ENCODE measurements at places on chromosomes 7 and 10.

GRCh38 chr7:101563943-101564777 lies 64.9 kb downstream of the MYL10 start:
- DNase-seq = no peak

GRCh38 chr10:3109196-3109595 lies 41.8 kb downstream of the PFKP start:
- DNase-seq = no peak

- peak; percentile 39 for DNase-seq
These were observed 1.4 kb downstream of the FBXW4 start for GRCh38 chr10:101693651-101693977.

GRCh38 chr7:87877366-87878040 lies 1.2 kb downstream of the DBF4 start:
- no peak for DNase-seq

DNA sequence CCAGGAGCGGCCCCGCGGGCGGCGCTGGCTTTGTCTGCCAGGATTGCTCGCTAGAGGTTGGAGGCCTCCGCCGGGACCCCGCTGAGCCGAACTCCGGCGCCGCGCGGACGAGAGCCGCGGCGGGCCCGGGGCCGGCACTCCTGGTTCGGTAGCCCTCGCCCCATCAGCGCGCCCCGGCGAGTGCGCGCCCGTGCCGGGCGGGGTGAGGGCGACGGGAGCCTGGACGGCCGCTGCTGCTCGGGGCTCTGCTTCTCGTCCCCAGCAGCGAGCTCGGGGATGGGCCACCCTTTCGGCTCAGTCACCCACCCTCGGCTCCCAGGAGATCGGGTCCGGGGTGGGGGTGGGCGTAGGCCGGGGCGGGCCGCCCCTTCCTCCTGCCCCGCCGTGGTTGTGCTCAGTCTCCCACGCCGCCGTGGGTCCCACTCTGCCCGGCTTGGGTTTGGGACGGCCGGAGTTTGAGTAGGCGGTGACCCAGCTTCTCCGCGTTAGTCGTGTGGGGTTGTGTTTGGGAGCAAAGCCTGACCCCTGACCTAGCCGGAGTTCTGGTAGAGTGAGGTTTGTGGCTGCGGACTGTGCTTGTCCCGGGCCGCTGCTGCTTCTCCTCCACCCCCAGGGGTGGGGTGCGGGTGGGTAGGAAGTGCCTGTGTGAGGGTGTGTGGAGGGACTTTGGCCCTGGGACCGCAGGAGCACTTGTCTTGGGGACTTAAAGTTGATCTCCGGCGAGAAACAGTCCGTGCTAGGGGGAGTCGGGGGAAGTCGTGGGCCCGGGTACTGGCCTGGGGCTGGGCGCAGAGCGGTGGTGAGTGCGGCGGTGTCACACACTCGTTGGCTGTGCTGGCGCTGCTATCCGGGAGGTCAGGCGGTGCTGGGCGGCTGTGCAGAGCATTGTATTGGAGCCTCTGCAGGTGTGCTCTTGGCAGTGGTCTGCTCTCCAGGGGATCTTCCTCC lies 677 bp downstream of the TSPAN14 start:
- peak; percentile 49 for DNase-seq

GRCh38 chr7:158409120-158409519 lies 178.5 kb downstream of the PTPRN2 start:
- DNase-seq = no peak

- DNase-seq = no peak
These were observed 30.3 kb downstream of the ELMO1 start for GRCh38 chr7:37418381-37418780.

- no peak for DNase-seq
These were observed 30.4 kb upstream of the OTUD1 start for GRCh38 chr10:23408330-23408976.

DNA sequence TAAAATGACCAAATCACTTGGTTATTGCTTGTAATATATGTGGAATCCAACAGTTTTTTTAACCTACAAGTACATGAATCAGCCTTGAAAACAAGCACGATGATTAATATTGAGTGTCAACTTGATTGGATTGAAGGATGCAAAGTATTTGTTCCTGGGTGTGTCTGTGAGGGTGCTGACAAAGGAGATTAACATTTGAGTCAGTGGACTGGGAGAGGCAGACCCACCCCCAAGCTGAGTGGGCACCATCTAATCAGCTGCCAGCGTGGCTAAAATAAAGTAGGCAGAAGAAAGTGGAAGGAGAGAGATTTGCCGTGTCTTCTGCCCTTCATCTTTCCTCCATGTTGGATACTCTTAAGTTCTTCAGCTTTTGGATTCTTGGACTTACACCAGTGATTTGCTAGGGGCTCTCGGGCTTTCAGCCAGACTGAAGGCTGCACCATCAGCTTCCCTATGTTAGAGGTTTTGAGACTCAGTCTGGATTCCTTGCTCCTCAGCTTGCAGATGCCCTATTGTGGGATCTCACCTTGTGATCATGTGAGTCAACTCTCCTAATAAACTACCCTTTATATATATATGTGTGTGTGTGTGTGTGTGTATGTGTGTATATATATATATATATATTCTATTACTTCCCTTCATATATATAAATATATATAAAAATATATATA lies 118.4 kb upstream of the WDR11 start:
- peak; percentile 14 for DNase-seq

GRCh38 chr10:86387178-86387794 lies 20.7 kb upstream of the GRID1 start:
- no peak for DNase-seq

GRCh38 chr7:129949292-129950133 lies 3.2 kb downstream of the UBE2H start:
- DNase-seq = peak; percentile 29

- no peak for DNase-seq
These were observed 23.8 kb upstream of the GTPBP4 start for GRCh38 chr10:964321-964987.

DNA sequence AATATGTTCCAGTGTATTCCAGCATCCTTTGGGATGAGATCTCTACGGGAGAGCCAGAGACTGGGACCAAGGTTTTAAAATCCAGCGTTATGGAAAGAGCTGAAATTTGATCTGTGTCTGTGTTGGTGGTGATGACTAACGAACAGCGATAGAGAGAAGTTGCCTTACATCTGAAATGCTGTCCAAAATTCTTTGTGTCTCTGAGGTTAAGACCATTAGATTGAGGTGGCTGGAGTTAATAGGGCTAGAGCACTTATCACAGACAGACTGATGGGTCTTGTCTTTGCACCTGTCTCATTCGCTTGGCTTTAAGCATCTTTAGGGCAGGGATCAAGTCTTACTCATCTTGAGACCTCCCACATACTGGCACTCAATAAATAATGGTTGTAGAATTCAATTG lies 41.0 kb upstream of the RAPGEF5 start:
- DNase-seq = no peak

GRCh38 chr7:85191383-85191782 lies 4.5 kb upstream of the SEMA3D start:
- DNase-seq = no peak

GRCh38 chr7:138243430-138243829 lies 167.2 kb downstream of the AKR1D1 start:
- no peak for DNase-seq

DNA sequence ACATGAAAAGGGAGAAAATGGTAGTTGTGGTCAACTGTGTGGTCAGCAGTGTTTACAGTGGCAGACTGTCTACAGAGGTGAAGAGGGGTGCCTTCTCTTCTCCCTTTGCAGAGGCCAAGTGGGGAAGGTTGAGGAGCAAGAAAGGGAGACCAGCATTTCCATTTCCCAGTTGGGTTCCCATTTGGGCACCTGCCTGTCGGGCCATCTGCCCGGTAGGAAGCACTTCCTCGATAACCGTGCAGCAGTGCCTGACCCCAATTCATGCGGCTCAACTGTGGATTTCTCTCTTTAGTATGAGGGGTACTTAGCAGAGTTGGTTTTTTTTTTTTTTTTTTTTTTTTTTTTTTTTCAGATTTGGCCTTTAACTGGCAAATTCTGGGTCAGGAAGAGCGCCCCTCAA lies 127.0 kb downstream of the CCDC3 start:
- DNase-seq = no peak

- DNase-seq = peak; percentile 46
These were observed 622 bp downstream of the CPEB3 start for GRCh38 chr10:92290076-92290836.

- no peak for DNase-seq
These were observed 98.8 kb downstream of the OAT start for GRCh38 chr10:124319926-124320391.

- DNase-seq = peak; percentile 60
These were observed 27.3 kb upstream of the HERPUD2 start for GRCh38 chr7:35722054-35722849.

DNA sequence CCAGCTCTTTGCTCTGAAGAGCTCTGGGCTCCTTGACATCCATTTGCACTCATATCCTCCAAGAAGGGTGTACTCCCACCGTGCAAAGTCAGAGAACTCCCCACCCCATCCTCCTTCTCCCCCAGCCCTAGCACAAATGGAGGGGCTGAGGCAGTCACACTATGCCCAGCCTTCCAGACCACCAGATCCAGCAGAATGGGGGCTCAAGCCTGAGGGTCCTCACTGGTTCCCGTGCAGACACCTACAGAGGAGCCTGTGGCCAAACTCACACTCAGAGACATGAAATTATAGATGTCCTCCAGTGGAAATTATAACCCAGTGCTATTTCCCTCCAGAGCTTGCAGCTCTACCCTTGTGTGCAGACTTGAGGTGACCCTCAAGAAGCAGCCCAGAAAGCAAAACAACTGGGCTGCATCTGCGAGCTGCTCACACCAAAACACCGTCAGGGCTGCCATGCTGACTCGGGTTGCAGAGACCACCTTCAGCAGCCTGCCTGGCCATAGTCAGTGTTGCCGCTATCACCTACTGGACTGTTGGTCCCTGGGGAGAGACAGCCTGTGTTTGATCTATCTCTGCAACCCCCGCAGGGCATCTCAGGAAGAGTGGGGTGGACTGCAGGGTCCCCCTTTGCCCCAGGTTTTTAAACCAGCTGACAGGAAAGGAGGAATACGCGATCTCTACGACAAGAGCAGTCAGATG lies 7.4 kb downstream of the ZNF488 start:
- no peak for DNase-seq

DNA sequence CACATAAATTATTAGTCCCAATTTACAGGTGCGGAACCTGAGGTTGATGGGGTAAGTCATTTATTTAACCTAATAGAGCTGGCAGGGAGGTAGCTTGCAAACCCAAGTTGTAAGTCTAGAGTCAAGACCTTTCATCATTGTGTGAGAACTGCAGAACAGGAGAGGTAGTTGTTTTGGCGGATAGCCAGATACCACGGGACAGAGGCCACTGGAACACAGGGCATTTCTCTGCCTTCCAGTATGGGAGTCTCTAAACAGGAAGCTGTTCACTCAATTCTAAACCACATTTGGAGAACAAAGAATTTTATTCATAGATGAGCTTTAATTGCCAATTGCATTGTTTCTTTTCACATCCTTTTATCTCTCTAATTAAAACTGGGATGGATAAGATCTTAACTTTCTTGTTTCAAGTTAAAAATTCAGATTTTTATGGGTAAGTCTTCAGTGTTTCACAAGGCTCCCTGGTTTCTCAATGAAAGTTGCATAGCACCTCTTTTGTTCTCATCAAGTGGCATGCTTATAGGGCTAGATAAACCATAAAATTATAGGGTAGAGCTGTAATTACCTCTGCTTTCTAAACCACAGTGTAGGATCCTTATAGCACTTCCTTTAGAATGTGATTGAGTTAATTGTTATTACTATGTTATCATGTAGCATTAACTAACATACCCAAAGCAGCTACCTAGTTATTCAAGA lies 489.0 kb downstream of the GATA3 start:
- no peak for DNase-seq

DNA sequence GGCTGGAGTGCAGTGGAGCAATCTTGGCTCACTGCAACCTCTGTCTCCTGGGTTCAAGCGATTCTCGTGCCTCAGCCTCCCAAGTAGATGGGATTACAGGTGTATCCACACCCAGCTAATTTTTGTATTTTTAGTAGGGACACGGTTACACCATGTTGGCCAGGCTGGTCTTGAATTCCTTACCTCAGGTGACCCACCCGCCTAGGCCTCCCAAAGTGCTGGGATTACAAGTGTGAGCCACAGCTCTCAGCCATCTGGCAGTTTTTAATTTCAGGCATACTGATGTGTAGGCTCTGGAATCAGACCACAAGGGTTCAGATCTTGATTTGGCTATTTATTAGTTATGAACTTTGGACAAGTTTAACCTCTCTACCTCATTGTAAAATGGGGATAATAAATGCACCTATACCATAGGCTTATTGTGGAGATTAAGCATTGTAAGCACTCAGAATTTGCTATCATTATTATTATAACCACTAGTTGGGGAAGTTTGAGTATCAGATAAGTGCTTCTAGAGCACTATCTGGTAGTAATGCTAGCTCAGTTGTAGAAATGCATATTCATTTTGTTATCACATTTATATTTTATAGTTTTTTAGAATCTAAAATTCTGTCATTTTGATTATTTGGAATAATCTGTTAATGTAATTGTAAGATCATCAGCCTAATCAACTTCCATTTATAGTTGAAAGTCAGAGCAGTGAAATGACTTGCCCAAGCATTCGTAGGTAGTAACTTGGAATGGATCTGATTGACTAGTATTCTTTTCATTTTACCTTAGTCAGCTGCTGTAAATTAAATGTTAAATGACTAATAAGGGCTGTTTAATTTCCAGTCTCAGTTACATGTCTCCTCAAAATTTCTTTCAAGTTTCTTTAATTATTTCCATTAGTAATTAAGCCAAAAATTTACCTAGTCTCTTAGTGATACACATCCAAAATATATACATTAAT lies 22.5 kb downstream of the KMT2E start:
- DNase-seq = no peak

GRCh38 chr10:30215623-30216022 lies 133.5 kb downstream of the MTPAP start:
- no peak for DNase-seq

GRCh38 chr10:51300617-51301304 lies 226.5 kb downstream of the PRKG1 start:
- no peak for DNase-seq

DNA sequence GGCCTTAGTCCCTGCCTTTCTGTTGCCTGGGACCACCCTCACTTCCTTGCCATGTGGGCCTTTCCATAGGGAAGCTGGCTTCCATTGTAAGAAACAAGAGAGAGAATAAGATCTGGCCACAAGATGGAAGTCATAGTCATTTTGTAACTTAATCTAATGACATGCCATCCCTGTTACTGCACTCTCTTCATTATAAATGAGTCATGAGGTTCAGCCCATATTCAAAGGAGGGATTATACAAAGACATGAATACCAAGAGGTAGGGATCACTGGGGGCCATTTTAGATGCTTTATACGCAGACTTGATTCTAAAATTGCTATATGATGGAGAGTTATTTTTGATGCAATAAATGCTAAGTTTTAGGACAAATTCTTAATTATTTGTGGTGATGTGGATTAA lies 75.2 kb upstream of the CELF2 start:
- no peak for DNase-seq

GRCh38 chr7:133513608-133514007 lies 260.7 kb downstream of the EXOC4 start:
- DNase-seq = no peak

GRCh38 chr7:1678571-1679325 lies 8.7 kb downstream of the ELFN1 start:
- DNase-seq = no peak

DNA sequence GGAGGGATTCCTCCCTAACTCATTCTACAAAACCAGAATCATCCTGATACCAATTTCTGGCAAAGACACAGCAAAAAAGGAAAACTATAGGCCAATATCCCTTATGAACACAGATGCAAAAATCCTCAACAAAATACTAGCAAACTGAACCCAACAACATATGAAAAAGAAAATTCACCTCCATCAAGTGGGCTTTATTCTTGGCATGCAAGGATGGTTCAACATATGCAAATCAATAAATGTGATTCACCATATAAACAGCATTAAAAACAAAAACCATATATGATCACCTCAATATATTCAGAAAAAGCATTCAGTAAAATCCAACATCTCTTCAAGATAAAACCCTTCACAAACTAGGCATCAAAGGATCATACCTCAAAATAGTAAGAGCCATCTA lies 23.5 kb downstream of the SNX13 start:
- DNase-seq = no peak

Measured in stimulated activated CD4-positive, alpha-beta T cell treated with anti-CD3 and anti-CD28 coated beads, Interleukin-15, amount 100 ng/mL, for 24 hours (primary cell).